ENCODE measurements at places on chromosomes 1 and 21. TPM values are rescaled to one million over a fixed set of nuclear protein-coding genes. Genes with fewer than 3 reads are reported as not detected.

- DNase-seq, result no peak
These were observed 457.8 kb upstream of the DAB1 start for GRCh38 chr1:57881639-57882038.

Gene WDR4
- 59.2 TPM for total RNA-seq

Gene LCE1A
- total RNA-seq, result not detected

- DNase-seq, result peak; percentile 65
These were observed 13.2 kb upstream of the BCAR3 start for GRCh38 chr1:93694819-93695218.

DNA sequence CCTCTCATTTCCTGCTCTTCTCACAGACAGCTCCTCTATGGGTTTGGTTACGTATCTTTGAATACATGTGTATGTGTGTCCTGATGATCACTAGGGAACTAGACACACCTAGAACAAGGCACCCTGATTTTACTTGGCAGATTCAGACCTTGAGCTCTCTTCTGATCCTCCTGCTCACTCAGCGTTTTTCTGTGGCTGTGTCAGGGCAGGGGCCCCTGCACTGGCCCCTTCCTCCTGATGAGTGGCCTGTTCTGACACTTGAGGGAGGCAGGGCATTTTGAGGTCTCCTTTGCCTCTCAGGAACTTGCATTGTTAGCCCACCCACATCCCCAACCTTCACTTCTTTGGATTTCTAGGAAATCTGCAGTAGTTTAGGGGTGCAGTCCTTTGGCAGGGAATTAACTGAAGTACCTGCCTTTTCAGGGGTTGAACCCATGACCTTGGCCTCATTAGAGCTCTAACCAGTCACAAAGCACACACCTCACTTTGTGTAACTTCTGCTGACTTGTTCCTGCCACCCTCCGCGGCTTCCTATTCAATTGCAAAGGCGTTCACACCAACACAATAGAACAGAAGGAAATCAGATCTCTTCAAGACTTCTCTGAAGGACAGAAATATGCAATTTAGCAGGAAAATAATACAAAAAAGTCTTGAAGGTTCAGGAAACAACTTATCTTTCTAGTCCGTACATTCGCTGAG, 8.8 kb downstream of the SMYD2 start:
- DNase-seq, result no peak

Gene OPRD1
- under 0.01 TPM for total RNA-seq

GRCh38 chr1:167310732-167311131, 90.0 kb downstream of the POU2F1 start:
- no peak for DNase-seq

Gene OR2M3
- total RNA-seq, result not detected

Gene DNALI1
- total RNA-seq, result not detected

DNA sequence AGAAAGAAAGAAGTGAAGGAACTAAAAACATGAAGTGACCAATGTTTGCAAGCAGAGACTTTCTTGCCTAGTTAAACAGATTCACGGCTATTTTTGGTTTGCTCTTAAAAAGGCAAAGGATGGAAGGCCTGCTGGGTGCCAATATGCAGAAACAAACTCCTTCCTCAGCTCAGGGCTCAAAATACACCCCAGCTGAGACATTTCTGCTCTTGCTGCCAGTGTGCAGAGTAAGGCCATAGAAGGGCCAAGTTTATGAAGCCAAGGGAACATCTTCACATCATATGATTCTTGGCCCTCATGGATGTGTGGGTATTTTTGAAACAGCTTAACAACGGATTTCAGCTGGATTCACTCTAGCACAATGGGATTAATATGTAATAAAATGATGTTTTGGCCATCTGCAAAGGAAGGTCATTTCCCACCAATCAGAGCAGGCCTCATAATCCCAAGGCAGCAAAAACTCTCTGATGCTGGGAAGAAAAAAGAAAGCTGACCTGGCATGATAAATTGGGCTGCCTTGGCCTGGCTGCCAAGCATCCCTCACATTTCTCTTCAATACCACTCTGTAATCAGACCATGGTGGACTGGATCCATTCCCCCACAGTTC, 70.7 kb downstream of the CAPZB start:
- no peak for DNase-seq

- no peak for DNase-seq
These were observed 3.6 kb upstream of the COL11A1 start for GRCh38 chr1:103111926-103112325.

DNA sequence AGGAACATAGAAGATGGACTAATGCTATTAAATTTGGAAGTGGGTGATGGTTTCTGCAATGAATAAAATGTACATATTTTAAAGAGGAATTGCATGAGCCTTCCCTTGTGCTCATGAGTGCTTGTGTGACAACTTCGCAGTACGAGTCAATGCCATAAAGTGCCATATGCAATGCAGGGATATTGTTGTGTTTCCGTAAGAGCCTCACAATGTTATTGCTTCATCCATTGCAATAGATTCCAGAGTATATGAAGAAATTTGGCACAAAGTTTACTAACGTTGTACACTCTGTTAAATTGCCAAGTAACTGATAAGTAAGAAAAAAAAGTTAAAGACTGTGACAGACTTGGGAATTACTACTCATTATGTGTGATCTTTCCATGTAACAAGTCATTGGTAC, 22.3 kb downstream of the BTG3 start:
- no peak for DNase-seq

Gene MYBPH
- not detected for total RNA-seq

DNA sequence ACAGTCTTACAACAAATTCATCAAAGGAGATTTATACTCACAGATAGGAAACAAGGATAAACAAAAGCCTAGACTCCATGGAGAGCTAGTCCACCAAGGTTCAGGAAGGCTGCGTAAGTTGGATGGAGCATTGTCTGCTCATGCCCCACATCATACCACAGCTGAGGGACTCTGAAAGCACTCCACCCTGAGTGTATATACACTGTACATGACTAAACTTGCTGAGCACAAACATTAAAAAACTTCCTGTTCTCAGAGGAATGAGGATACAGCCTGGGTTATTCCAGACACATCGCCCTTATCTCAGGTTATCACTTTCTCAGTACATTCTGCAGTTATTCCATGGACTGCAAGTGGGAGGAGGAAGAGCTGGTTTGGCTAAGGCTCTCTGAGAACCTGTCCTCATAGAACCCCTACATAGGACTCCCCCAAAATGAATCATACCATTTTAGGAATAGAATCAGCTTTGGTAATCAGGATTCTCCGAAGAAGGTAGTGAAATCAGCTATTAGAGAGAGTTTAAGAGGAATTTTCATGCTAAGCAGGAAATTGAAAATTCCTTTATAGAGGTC, 58.0 kb upstream of the PRMT6 start:
- DNase-seq, result no peak

Gene MAPKAPK2
- 32.3 TPM for total RNA-seq

Gene ILDR2
- not detected for total RNA-seq

DNA sequence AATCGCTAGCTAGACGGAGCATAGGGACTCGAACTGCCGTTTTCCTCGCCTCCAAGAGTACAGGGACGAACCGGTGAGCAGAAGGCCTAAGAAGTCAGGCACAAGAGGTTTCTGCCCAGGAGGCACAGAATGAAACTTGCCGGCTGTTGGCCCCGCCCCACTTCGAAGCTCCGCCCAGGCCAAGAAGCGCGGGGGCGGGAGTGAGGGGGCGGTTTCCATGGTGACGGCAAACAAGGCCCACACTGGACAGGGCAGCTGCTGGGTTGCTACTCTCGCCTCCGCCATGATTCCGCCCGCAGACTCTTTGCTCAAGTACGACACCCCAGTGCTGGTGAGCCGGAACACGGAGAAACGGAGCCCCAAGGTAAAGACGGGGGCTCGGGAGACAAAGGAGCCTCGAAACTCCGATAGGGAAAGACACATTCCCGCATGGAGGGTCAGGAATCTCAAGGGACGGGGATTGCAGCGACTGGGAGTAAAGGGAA, at the start of gene DNALI1:
Gene DNALI1 (plus strand): TSS at position 229 of the 485 bp plus-strand sequence. CDS start 55 bp downstream, at position 284.
- DNase-seq, result no peak

DNA sequence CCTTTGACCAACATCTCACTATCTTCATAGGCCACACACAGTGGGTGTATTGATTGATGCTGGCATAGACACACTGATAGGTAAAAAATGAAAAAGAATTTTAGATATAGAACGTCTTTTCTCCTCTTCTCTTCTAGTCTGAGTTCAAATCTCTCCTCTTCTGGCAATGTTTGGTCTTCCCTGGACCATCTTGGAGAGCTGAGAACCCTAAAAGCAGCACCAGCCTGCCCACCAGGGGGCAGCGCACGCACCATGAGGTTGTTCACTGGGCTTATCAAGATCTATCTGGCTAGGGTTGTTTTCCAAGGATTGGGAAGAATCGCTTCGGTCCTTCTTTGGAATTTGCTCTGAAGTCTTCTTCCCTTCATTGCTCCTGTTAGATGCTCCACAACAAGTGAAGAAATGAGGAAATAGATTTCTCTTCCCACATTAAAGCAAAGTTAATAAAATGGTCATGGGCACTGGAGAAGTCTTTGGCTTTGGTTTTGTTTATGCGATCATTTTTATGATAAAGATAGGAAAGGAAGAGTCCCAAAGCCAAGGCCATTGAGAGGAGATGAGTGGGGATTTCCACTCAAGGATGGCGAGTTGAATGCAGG, 104.0 kb upstream of the OLIG2 start:
- DNase-seq, result peak; percentile 17

Gene CHI3L1
- 4.8 TPM for total RNA-seq

DNA sequence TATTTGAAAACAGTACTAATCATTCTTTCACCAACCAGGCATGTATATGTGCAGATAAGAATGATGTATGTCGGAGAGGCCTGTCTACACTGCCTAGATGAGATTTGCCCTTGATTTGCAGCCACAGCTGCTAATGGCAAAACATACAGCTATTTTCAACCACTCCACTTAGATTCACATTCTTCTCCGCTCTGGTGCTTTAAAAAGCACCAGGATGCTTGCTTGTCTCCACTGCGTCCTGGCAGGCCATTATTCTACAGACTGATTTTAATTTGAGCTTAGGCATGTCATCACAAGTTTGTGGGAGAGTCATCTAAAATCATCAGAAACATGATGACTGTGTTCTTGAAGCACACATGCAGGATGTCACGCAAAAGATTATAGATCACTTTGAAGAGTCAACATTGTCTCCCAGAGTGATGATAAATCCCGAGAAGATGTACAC, 119.0 kb upstream of the NRIP1 start:
- DNase-seq, result no peak

DNA sequence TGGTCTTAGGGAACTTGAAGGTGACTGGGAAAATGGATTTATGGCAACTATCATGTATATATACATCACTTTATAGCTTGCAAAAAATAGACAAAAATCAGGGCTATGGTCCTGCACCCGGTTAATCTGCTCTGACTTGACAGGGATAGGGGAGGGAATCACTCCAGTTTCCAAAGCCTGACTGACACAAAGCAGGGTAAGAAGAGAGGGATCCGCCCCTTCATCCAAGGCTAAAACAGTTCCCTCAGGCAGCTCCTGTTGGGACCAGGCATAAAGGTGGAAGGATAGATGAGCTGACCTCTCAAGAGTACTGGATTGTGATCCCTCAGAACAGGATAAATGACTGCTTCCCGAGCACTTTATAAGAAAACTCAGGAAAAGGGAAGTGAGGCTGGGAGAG, 1.4 kb downstream of the PBXIP1 start:
- no peak for DNase-seq

- no peak for DNase-seq
These were observed 6.4 kb upstream of the GBP5 start for GRCh38 chr1:89279011-89279466.

Gene SHISA4
- total RNA-seq, result 13.6 TPM

DNA sequence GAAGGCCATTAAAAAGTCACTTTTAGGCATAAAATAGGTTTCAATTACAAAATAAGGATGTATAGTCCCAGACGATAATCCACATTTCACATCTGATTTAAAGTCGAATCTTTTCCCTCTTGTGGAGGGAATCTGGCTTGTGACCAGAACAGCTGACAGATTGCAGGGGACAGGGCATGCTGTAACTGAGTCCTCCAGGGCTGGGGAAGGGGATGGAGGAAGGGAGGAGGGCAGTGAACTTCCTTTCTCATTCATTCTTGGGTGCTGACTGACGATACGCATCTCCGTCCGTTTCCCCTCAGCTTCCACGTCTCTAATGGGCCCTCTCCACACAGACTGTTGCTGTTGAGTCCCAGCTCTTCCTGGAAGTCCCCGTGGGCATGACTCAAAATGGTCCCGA, 108.1 kb upstream of the CSF3R start:
- no peak for DNase-seq

GRCh38 chr1:205675247-205675646, 5.1 kb downstream of the SLC45A3 start:
- no peak for DNase-seq

Data from MG63 (cell line).